ENCODE measurements at places on chromosomes 7 and 10.
A peak's percentile ranks its signal among the peaks of the same experiment; 100 is the strongest.

DNA sequence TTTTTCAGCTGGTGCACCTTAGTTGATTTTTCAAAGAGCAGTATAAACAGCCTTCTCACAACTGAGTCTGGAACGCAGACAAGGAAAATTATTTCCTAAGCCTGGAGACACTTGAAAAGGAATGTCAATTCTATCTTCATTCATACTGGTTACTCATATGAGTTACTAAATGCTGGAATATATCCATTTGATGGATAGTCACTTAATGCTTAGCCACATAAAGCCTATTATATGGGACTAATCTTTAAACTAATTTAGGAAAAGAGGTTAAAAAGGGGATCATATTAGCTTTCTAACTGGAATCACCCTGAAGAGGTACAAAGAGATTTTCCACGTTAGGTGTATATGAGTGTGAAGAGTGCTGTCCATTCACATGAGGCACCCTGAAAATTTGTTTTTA is 1.7 kb upstream of the HOXA4 start:
- no peak for DNase-seq

DNA sequence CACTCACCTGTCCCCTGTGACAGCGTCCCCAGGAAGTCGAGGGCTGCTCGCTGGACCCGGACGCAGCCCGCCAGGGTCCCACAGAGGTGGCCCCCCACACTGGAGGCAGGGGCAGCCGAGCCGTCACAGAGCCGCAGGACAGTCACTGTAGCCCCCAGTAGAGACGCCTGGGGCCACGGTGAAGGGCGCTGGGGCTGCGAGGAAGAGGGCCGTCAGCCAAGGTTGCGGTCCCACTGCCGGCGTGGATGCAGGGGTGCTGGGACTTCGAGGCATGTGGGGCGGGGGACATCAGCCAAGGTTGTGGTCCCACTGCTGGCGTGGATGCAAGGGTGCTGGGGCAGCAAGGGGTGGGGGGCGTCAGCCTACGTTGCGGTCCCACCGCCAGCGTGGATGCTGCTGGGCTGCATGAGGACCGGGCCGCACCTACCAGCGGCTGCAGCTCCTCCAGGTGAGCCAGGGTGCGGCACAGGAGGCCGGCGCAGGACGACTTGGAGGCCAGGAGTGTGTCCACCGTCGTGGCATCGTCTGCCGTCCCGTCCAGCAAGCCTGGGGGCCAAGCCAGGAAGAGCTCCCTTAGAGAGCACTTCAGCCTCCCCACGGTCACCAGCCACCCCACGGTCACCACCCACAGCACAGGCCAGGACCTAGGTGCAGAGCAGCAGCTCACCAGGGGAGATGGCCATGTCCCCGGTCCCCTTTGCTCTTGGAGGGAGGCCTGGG is 13.9 kb downstream of the BRAT1 start:
- DNase-seq, result no peak

DNA sequence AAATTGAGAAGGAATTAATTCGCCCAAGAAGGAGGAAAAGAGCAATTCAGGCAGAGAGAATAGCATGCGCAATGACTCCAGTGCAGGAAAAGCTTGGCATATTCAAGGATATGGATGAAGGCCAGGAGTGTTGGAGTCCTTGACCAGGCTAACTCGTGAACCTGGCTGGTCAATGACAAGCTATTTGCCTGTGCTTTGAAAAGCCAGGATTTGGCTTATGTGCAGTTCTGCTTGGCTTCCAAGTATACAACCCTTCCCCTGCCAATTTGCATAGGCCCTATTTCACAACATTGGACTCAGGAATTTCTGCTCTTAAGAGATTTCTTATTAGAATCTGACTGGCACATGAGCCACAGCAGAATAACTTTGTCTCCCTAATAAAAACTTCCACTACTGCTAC is 72.3 kb upstream of the SP8 start:
- DNase-seq, result peak; percentile 12

DNA sequence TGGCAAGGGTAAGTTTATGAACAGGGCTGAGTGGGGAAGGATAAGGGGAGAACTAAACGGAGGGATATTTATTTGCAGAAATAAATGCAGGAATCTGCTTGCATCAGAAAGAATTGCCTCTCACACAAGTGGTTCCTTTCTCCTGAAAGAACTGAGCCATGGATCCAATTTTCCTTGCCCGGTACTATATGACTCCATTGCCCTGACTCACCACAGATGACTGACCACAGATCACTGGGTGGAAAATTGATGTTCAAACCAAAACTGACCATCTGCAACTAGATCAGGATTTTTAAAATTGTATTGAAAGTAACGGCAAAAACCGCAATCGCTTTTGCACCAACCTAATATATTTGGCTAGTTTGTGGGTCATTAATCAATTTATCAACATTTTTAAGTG is 6.2 kb upstream of the MACC1 start:
- no peak for DNase-seq

GRCh38 chr10:89684604-89685003 is 16.8 kb upstream of the KIF20B start:
- DNase-seq, result no peak

DNA sequence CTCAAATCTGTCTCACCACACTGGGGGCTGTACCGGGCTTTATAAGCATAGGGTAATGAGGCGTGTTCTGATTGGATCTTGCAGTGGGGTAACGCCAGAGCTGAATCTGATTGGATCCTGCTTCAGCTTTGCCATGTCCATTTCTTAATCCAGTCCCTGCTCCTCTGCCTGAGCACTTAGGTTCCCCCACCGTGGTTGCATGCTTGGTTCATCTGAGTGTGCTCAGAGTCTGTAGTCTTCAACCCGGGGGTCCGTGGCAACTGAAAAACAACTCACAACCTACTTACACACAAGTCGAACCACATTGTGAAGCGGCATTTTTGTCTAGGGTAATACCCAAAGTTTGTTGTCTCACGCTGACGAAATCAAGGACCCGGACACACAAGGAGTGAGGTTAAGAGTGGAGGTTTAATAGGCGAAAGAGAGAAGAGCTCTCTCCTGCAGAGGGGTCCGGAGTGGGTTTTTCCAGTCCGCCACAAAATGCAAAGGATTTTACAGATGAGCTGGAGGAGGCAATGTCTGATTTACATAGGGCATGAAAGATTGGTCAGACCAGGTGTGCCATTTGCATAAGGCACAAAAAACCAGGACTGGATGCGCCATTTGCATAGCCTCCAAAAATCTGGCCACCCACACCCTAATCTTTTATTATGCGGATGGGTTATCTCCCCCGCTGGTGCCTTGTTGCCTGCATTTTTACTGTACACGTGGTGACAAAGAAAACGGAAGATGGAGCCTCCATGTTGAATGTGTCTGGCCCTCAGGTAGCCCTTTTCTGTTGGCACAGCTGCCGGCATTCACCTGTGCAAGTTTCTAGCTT is 641.8 kb upstream of the FOXK1 start:
- no peak for DNase-seq

- no peak for DNase-seq
These were observed 21.2 kb upstream of the SFTPD start for GRCh38 chr10:79970062-79970461.

DNA sequence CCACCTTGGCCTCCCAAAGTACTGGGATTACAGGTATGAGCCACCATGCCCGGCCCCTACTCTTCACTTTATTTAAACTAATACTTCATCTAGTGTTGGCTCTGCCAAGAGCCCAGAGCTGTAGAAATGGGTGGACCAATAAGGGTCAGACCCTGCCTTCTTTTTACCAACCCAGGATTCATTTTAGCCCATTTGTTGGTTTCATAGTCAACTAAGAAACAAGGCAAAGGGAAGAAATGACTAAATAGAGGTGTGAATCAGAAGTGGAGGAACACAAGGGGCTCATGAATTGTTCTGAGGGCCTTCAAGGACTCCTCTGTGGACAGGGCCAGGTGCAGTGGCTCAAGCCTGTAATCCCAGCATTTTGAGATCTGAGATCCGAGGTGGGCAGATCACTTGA is 1.1 kb downstream of the ANKRD2 start:
- no peak for DNase-seq

DNA sequence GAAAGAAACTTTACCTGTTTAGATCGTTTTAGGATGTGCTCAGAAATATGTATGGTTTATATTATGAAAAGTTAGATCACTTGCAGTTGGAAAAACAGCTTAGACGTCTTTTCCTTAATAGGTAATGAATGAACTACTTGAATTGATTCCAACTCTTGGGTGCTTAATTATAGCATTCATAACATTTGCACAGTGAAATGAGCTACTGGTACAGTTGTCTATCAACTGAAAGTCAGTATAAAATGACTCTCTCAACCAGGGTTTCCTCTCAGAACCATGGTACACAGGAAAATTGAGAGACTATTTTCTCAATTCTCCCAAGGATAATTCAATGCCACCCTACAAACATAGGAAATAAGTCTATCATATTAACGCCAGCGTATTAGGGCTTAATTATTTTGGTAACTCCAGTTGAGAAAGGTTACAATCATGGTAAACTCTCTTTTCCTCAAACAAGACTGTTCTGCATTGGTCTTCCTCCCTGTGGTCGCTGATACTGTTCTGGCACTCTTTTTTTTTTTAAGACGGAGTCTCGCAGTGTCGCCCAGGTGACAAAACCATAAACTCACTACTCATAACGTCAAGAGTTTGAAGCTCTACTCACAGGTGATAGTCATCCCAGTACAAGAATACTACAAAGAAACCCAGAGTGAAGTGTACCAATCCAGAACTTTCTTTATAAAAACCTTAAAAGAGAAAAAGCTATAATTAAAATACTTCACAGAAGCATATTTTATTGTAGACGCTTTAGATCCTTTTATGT is 2.0 kb downstream of the ANLN start:
- no peak for DNase-seq

GRCh38 chr7:120990468-120991118 is 2.1 kb downstream of the CPED1 start:
- no peak for DNase-seq
